ENCODE measurements at places on chromosomes 5 and 9. TPM values are rescaled to one million over a fixed set of nuclear protein-coding genes. Genes with fewer than 3 reads are reported as not detected.
A peak's percentile ranks its signal among the peaks of the same experiment; 100 is the strongest.

- no peak for ATAC-seq
Observed at GRCh38 chr5:126780165-126780827, 3.4 kb downstream of the LMNB1 start.

DNA sequence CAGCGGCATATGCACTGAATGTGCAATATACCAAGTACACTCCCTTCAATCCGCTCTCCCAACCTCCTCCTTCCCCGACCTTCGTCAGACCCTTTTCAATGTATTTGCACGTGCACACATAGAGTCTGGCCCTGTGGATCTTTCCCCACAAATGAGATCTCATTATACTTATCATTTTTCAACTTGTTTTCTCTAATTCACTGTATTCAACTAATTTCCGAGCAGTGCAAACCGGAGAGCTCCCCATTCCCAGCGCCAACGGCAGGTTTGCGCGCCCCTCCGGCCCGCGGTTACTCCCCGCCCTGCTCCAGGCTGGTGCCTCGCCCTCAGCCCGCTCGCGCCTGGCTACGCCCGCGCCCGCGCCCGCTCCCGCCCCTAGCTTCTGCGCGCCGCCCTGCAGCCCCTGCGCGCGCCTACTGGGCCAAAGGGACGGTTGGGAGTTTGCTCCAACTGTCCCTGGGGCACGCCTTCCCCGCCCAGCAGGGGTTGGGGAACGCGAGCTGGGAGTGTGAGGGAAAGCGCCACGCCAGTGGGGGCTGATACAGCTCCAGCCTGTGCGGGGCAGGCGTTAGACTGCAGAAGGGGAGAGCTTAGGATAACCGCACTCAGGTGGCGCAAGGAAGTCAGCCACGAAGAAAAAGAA lies 3.3 kb upstream of the CDC20B start:
- ATAC-seq: no peak

DNA sequence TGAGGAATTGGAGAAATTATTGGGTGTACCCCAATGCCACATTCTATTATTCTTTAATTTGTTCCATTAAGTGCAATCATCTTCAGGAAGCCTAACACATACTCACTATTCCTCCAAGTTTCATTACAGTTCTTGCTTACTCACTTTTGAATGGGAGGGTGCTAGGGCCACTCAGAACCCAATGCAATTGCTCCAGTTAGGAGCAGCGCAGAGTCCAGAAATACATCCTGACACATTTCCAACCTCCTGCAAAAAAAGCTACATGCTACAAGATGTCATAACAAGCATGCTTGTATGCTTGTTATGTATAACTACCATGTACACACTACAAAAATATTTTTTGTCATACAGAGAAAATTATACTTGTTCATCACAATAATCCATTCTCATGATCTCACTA lies 27.8 kb downstream of the NFIB start:
- ATAC-seq: no peak

DNA sequence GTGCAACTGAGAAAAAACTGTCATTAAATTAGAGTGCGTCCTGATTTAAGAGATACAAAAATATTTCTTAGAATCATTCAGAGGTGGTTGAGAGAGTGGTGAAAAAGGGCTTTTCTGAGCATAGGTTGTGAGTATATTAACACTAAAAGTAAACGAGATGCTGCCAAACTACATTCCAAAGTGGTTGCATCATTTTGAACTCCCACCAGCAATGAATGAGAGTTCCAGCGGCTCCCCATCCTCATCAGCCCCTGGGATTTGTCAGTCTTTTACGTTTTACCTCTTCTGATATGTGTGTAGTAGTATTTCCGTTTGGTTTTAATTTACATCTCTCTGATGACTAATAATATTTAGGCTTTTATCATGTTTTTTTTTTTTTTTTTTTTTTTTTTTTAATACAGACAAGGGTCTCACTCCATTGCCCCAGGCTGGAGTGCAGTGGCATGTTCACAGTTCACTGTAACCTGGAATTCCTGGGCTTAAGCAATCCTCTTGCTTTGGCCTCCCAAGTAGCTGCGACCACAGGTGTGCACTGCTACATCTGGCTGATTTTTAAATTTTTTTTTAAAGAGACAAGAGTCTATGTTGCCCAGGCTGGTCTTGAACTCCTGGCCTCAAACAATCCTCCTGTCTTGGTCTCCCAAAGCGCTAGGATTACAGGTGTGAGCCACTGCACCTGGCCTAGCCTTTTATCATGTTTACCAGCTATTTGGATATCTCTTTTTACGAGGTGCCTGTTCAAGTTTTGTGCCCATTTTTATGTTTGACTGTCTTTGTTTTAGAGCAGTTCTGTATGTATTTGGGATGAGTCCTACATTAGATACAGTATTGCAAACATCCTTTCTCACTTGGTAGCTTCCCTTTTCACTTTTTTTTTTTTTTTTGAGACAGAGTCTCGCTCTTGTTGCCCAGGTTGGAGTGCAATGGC lies 17.0 kb downstream of the PRRT1B start:
- no peak for ATAC-seq

DNA sequence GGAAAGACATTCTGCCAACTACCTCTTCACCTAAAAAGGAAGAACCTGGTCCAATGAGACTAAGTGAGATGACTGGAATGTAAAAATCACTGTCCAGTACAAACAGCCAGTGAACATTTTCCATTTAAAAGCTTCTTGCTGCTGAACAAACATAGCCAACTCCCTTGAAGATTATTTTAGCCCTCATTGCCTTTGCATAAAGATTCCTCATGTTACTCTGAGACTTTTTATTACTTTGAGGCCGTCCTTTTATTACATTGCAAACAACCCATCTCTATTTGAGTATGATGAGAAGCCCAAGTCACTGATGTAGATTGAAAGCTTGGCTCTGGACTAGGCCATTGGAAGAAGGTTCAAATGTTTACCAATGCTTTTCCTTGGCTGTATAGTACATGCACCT lies 649.8 kb downstream of the CETN3 start:
- no peak for ATAC-seq

GRCh38 chr5:171975262-171975876 lies 31.1 kb downstream of the FBXW11 start:
- ATAC-seq: no peak

DNA sequence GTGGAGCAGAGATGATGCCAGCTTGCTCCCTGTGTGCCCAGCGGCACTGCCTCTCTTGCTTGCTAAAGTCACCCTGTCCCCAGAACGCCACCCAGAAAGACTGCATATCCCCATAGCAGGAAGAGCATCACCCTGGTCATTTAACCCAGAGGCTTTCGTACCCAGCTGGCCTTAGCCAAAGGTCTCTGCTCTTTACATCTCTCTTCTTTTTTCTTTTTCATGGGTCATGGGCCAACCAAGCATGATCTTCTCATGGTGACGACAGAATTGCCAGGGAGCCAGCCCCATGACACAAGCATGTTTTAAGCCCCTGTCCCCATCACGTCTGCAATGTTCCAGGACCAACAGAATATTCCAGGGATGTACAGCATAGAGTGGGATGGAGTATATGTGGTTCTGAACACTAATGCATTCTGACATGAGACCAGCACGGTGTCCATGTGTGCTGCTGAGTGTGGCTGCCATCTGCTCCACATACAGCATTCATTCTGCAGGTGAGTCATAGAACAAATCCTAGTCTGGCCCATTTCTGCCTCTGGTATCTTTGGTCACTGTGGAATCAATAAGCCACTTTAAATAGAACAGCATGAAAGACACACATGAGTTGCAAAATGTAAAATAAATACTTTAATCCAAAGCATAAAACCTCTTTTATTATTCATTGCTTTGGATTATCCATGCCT lies 203.0 kb downstream of the MED10 start:
- no peak for ATAC-seq

GRCh38 chr9:73135394-73135793 lies 16.3 kb upstream of the ANXA1 start:
- no peak for ATAC-seq

DNA sequence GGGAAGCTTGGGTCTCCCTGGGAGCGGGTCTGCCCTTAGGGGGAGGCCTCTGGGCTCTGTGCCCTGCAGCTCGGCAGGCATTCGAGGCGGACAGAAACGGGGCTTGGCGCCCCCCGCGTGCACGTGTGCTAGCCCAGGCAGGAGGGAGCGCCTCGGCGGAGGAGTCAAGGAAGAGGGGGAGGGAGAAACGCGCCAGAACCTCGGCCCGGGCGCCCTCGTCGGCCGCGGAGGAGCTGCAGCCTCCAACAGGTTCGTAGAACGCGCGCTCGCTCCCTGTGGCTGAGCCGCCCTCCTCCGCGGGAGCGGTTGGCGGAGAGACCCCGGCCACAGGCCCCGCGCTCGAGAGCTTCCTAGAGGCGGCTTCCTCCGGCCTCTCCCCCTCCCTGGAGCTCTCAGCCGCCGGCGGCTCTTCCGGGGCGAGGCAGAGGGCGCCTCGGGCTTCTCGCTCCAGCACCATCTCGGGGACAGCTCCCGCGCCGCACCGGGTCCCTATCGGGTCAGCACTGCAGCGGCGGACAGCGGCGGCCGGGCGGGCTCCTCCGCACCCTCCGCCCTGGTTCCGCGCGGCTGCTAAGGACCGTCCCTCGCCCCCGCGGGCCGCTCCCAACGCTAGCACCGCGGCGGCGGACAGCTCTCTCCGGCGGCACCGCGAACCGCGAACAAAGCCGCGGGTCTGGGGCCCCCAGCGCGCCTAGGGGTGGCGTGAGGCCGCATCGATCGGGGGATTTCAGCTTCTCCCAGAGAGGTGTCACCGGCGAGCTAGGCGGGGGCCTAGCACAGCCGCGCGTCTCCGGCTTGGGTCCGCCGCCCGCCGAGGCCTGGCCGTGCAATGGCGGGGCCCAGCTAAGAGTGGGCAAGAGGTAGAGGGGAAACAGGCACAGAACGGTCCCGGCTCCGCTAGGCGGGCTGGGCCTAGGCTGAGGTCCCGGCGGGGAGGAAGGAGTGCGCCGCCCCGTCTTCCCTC lies 74.6 kb upstream of the CPLX2 start:
- peak; percentile 96 for ATAC-seq

- no peak for ATAC-seq
Observed at GRCh38 chr9:119095072-119095471, 274.2 kb downstream of the BRINP1 start.

- ATAC-seq: peak; percentile 60
Observed at GRCh38 chr9:77495834-77496671, 152.1 kb downstream of the GNA14 start.

DNA sequence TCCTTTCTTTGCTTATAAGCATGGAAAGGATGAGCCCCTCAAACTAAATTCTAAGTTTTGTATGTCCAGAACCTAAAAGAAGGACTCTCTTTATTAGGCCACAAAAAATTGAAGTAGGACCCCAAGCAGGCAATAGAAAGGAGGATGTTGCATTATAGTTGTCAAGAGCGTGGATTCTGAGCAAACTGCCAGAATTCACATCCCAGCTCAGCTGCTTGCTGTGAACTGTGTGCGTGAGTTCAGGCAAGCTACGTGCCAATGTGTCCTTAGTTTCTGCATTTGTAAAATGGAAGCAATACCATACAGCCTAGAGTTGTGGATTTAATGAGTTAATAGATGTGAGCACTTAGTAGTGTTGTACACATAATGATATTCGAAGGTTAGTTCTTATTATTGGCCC lies 70.6 kb upstream of the SLC44A1 start:
- no peak for ATAC-seq

DNA sequence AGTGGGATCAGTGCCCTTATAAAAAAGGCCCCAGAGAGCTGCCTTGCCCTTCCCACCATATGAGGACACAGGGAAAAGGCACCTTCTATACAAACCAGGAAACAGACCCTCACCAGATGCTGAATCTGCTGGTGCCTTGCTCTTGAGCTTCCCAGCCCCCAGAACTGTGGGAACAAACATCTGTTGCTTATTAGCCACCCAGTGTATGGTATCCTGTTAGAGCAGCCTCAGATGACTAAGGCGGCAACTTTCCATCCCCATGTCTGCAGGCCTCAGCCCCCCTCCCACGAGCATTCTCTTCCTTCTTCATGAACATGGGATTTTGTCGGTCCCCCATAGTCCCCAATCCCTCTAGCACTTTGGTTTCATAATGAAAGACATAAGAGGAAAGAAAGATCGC lies 202.5 kb upstream of the GAS1 start:
- no peak for ATAC-seq

DNA sequence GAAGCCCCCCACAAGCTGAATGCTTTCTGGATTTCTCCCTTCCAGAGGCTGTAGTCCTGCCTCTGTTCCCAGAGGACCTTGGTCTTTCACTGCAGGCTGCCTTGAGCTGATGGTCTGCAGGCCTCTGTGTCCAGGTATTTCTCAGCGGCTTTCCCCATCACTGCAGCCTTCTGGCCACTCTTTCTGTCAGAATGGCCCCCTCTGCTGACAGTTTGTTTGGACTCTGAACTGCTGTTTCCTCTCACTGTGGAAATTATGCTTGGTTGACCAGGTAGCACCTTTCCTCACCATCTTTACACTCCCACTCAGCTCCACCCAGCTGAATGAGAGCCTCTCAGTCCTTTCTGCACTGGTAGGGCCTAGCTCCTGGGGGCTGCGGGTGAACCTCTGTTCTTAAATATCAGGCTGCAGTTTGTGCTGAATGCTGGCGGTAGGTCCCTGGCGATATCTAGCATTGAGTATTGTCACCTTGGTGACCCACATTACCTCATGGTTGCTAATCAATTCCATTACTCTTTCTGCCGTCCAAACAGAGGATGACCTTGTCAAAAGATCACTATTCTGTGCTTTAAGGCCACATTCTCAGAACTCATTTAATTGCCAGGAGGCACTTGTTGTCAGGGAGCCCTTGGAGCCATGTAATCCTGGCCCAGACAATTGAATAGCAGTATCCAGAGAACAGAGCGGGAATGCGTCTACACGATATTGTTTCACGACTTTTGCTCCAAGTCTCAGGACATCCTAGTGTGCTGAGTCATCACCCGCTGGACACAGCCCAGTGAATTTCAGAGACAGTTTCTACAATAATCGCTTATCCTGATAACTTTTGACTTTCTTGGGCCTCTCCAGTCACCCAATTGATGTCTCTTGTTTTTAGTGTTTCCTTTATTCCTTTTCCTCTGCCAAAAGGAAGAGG lies 230.2 kb downstream of the TENT4A start:
- no peak for ATAC-seq

- no peak for ATAC-seq
Observed at GRCh38 chr5:136174021-136174659, 18.8 kb downstream of the SMIM32 start.

DNA sequence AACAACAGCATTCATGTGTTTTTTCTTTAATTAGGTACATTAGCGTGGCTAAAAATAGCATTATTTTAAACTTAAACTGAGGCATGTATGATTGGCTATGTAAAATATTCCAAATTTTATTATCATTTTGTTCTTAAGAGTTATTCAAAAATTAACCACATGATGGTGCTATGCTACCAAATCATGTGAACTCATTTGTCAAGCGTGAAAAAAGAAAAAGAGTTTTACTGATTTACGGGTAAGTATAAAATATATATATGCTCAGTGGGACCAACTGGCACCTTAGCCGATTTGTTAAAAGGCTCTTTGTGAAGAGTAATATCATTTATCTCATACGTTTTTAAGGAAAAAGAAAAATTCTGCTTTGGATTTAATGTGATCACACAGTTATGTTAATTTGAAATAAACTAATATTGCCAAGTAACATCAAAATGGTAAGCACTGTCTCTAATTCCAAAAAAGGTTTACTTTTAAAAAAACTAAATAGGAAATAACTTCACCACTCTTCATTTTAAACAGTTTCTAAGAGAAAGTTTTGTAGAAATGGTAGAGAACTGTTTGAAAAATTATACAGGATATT lies 1042.3 kb downstream of the CDH12 start:
- ATAC-seq: no peak

- peak; percentile 57 for ATAC-seq
Observed at GRCh38 chr5:93359296-93359959, 221.6 kb downstream of the NR2F1-AS1 start.

Gene COX7C
- 745 TPM for total RNA-seq

Gene TLR4
- total RNA-seq: 9.8 TPM

Gene NR4A3
- 1.1 TPM for total RNA-seq

Gene SLIT3
- total RNA-seq: 76.3 TPM

Gene DIRAS2
- not detected for total RNA-seq

Gene IFT74
- total RNA-seq: 16.7 TPM

Gene MELK
- total RNA-seq: not detected

Gene COL23A1
- 1.5 TPM for total RNA-seq

Gene HTR1A
- not detected for total RNA-seq

Data from gastroesophageal sphincter (tissue), 4 donors.